ENCODE measurements at places on chromosomes 7 and 10.

- no peak for DNase-seq
Measured at GRCh38 chr7:33952824-33953223, 47.5 kb downstream of the BMPER start.

DNA sequence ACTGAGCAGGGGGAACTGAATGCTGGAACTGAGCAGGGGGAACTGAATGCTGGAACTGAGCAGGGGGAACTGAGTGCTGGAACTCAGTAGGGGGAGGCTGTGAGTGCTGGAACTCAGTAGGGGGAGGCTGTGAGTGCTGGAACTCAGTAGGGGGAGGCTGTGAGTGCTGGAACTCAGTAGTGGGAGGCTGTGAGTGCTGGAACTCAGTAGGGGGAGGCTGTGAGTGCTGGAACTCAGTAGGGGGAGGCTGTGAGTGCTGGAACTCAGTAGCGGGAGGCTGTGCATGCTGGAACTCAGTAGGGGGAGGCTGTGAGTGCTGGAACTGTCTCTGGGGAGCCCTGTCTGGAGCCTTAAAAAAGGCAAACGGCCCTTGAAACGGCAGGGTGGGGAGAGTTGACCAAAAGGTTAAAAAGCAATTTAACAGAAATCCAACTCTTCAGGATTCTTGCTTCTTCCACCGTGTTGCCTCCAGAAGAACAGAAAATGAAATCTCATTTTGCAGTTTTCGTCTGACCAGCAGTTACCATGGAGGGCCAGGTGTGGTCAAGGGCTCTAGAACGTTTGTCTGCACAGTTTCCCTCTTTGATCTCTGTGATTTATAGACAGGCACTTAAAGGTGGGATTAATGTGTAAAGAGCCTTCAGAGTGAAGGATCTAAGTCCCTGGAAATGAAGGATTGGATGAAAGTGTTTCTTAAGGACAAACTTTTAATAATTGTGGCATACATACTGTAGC is 19.1 kb downstream of the DOCK1 start:
- no peak for DNase-seq

- no peak for DNase-seq
Measured at GRCh38 chr7:69228212-69228811, 370.0 kb upstream of the AUTS2 start.

DNA sequence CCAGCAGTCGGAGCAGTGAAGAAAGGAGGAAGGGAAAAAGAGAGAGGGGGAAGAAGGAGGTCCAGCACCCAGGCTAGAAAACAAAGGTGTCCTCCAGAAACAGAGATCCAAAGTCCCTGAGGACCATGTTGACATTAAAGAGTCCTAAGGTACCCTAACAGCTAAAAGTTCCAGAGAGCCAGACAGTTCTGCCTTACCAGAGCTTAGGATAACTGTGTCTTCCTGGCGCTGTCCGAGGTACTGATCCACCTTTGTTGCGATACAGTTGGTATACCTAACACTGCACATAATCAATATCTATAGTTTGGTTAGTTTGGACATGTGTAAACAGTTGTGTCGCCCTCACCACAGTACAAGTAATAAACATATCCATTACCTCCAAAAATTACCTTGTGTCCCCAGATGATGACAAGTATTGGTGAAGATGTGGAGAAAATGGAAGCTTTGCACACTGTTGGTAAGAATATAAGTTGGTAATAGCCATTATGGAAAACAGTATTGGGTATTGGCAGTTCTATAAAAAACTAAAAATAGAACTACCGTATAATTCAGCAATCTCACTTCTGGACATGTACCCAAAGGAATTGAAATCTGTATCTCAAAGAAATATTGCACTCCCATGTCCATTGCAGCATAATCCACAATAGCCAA is 59.8 kb downstream of the GRID1 start:
- DNase-seq = no peak

DNA sequence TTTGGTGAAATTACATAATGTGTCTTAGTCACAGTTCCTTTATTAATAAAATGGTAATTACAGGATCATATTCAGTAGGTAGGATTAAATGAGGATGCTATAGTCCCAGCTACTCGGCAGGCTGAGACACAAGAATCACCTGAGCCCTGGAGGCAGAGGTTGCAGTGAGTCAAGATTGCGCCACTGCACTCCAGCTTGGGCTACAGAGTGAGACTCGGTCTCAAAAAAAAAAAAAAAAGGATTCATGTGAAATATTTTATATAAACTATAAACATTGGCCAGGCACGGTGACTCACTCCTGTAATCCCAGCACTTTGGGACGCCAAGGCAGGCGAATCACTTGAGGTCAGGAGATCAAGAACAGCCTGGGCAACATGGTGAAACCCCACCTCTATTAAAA is 197.9 kb downstream of the IMMP2L start:
- DNase-seq = peak; percentile 55

DNA sequence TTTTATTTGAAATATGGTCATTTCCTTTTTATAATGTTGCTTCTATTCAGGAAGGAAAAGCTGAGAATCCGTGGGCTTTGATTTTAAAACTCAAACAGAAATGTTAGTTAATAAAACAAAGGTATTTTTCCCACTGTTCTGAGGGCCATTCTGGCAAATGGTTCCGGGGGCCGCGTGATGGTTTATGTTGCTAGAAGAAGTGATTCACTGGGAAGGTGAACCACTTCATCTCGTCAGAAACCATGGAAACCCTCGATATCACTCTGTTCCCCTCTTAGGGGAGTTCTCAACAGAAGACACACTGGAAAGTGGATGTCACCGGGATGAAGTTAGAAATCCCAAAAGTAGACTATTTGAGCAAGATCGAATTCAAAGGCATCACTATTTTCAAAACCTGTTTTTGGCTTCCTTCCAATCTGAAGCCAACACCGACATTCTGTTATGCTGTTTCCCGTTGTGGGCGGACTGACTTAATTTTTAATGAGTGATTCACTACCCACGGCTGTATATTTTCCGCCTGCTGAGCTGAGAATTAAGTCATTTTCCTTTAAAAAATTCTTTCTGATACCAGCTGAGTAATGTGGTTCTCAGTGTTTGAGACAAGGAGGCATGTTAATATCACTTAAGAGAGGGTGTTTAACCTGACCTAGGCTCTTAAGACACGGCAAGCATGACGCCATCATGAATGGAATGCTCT is 84.1 kb downstream of the PTPRE start:
- peak; percentile 25 for DNase-seq

DNA sequence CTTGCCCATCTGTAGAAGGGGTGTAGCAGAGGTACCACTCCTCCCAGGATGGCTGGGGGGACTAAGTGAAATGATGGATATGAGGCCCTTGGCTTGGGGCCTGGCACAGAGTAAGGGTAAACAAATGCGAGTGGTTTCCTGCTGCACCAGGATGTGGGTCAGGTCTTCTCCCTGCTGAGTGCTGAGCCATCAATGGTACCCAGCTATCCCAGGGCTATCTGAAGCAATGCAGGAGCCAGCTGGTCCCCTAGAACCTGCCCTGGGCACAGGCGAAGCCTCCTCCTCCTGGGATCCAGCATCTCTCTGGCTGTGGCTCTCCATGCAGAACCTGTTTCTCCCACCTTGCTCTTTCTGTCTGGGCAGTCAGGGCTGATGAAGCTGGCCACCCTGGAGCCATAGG is 20.9 kb upstream of the GOLGA7B start:
- no peak for DNase-seq

GRCh38 chr7:156470399-156471320 is 169.9 kb upstream of the RNF32 start:
- DNase-seq = no peak

DNA sequence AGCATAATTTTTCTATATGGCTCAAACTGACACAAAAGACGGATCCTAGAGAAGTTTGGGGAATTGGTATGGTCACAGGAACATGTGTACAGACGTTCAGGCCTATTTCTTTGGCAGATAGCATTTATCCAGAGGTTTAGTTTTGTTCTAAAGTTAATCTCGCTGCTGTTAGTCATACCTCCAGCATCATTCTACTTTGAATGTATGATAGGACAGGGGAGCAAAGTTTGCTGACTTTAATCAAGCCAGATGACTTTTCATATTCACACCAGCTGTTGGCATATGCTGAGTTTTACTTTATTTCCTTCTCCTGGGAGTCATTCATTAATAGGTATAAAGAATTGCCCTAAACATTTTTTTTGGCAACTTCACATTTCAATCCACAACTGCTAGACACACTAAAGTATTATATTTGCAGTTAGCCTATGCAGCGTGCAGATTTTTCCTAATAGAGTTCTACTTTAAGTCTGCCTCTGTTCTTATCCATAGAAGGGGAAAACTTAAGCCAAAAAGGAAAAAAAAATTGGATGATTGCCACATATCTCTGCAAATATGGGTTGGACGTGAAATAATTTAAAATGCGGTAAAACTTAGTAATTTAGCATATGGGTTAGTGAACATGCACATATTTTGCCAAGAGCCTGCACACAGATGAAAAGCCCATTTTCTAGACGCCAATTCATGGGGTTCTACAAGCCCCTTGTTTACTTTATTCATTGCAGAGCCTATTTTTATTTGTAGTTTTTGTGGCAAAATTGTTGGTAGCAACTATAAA is 213.1 kb downstream of the C7orf25 start:
- DNase-seq = no peak

DNA sequence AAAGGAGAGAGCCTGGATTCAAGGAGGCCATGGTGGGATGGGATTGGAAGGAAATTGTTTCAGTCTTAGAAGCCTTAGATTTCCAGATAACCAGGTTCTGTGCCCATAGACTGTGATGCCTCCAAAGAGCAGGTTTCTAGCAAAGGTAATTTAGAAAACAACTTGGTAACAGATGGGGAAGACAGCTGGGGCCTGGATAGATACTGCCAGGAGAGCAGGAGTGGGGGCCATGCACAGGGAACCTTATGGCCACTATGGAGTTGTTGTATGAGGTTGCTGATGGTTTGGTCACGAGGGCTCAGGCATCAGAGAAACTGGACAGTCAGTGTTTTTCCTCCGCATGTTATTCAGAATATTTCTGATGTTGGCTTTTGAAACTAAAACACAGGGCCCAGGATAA is 901.9 kb downstream of the LRMDA start:
- DNase-seq = no peak

GRCh38 chr10:35090162-35090954 is at the start of gene CUL2:
Gene CUL2 (minus strand): TSS chr10:35090341. CDS start chr10:35071317, 19,024 bp downstream.
- peak; percentile 98 for DNase-seq

DNA sequence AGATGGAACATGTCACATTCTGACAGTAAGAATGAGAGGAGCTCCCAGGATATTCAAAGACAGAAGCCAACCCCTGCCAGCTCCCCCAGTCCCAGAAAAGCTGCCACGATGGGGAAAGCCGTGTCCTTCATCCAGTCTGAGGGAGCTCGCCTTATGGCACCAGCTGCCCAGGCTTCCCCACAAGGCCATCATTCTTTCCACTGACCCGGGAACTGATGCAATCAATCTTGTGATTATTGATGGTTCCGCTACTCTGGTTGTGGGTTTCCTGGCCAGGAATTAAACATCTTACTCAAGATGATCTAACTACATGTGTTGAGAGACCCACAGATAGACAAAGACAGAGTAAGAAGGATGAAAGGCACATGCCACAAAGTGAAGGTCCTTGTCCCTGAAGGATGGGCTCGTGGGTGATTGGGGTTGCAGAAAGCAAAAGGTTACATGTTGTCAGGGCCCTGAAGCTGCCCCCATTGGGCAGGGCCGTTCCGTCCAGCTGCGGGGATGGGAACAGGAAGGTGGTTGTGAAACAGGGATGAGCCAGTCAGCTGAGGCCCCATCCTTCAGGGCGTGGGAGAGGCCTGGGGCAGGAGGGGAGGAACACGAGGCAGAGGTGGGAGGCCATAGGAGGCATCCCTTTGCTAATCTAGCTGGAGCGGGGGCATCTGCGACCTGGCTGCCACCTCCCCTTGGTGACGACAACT is 127.6 kb downstream of the OAT start:
- peak; percentile 63 for DNase-seq

DNA sequence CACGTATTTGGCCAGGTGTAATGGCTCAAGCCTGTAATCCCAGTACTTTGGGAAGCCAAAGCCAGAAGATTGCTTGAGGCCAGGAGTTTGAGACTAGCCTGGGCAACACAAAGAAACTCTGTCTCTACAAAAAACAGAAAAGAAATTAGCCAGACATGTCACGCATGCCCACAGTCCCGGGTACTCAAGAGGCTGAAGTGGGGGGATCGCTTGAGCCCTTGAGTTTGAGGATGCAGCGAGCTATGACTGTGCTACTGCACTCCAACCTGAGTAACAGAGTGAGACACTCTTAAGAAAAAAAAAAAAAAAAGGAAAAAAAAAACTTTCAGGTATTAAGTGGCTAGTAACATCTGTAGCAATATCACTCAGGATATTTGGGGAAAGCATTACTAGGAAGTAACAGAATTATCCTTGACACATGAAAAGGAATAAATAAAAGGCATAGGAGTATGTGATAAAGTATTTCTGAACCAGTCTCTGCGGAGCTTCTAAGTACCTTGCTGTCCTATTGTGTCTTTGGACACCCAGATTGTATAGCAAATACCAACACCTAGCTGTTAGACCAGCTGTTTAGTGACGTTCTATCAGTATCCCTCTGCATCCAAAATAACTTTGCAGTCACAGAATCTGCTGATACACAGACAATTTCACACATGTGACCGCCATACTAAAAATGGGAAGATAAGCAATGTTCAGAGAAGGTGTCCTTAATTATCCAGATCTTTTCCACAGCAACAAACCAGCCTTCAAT is 74.4 kb downstream of the CYTH3 start:
- no peak for DNase-seq

DNA sequence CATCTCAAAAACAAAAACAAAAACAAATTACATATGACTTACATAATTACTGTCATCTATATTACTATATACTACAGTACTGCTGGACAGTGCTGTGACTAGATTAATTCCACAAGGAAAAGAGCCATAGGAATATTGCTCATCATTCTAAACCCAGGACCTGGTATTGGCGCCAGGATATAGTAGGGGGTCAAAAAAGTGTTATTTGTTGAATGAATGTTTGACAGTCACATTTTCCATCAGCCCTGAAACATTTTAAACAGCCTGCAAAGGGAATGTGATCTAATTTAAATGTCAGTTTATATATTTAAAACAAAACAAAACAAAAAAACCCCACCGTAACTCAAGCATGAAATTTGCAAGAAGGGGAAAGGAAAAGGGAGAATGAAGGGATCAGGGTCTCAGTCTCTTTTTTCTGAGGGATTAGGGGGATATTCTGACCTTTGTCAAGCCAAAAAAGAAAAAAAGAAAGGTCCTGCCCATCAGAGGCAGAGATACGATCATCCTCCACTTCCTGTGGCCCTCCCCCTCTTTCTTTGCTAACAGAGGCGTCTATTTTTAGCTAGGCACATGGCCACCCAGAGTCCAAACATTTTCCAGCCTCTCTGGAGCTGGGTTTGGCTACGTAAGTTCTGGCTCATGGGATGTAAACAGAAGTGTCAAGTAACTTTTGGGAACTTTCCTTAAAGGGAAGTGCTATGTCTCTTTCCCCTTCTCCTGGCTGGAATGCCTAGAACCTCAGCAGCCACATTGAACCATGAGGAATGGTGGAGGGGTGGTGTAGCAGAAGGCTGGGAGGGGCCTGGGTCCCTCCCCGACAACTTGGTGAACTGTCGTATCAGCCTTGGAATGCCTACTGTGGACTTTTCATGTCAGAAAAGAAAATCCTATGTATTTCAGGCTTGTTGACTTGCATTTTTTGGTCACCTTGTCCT is 44.6 kb upstream of the DLG5 start:
- DNase-seq = peak; percentile 96

GRCh38 chr7:34844936-34845665 is 187.1 kb downstream of the NPSR1 start:
- DNase-seq = no peak
